Karpas-422 (cell line): ENCODE measurements at places on chromosomes 4 and X. TPM values are rescaled to one million over a fixed set of nuclear protein-coding genes. Genes with fewer than 3 reads are reported as not detected.

PRR27 gene
- total RNA-seq: not detected in 2 replicates

CLGN gene
- total RNA-seq: 0.07 TPM in 1 of 2 replicates, not detected in the other

RNF175 gene
- 0.14 and 0.34 TPM in 2 replicates for total RNA-seq

ATP10D gene
- 18.9 and 27.4 TPM in 2 replicates for total RNA-seq

RIPPLY1 gene
- not detected in 2 replicates for total RNA-seq

RBMXL3 gene
- total RNA-seq: not detected in 2 replicates

CFAP99 gene
- 0.67 TPM in 1 of 2 replicates, not detected in the other for total RNA-seq

MAGEC3 gene
- total RNA-seq: not detected in 2 replicates

USP53 gene
- 1.2 and 1.4 TPM in 2 replicates for total RNA-seq

MAGED4 gene
- total RNA-seq: not detected in 2 replicates

FAM9C gene
- total RNA-seq: not detected in 2 replicates

GLRB gene
- not detected in 2 replicates for total RNA-seq

MAGEA12 gene
- 0.36 TPM in 1 of 2 replicates, not detected in the other for total RNA-seq

MAGEA4 gene
- not detected in 2 replicates for total RNA-seq

APLN gene
- not detected in 2 replicates for total RNA-seq

HERC6 gene
- total RNA-seq: 1.8 and 3.4 TPM in 2 replicates

STK32B gene
- not detected in 2 replicates for total RNA-seq

TRO gene
- total RNA-seq: not detected in 2 replicates

ADH7 gene
- total RNA-seq: not detected in 2 replicates

GSX2 gene
- 9.5 and 23.9 TPM in 2 replicates for total RNA-seq

SRPX gene
- not detected in 2 replicates for total RNA-seq

RTL9 gene
- total RNA-seq: 0.07 TPM in 1 of 2 replicates, not detected in the other

HSFX3 gene
- not detected in 2 replicates for total RNA-seq

SSX2B gene
- total RNA-seq: not detected in 2 replicates

MEPE gene
- total RNA-seq: not detected in 2 replicates

SLIT2 gene
- total RNA-seq: not detected in 2 replicates

FATE1 gene
- total RNA-seq: not detected in 2 replicates

MAGEB10 gene
- total RNA-seq: not detected in 2 replicates

PPP4R3C gene
- total RNA-seq: not detected in 2 replicates

SPANXN3 gene
- total RNA-seq: not detected in 2 replicates

LNX1 gene
- total RNA-seq: not detected in 2 replicates

SETD7 gene
- total RNA-seq: 43.5 and 59.4 TPM in 2 replicates

SFRP2 gene
- not detected in 2 replicates for total RNA-seq

SOWAHB gene
- not detected in 2 replicates for total RNA-seq

STS gene
- total RNA-seq: 15.6 and 28.5 TPM in 2 replicates

CTBP1 gene
- 86.9 and 184 TPM in 2 replicates for total RNA-seq

MGARP gene
- not detected in 2 replicates for total RNA-seq

MTHFD2L gene
- total RNA-seq: 10.5 and 23.6 TPM in 2 replicates

RBM46 gene
- total RNA-seq: not detected in 2 replicates
